Activated CD4-positive, alpha-beta T cell treated with anti-CD3 and anti-CD28 coated beads for 24 hours (primary cell): ENCODE measurements at places on chromosomes 11 and 22.
A peak's percentile ranks its signal among the peaks of the same experiment; 100 is the strongest.

- peak; percentile 5 for DNase-seq
Measured at GRCh38 chr11:68904248-68904847, 657 bp downstream of the IGHMBP2 start.

- DNase-seq: no peak
Measured at GRCh38 chr11:104619751-104620150, 278.5 kb downstream of the CASP12 start.

GRCh38 chr11:73283276-73284000, 11.3 kb downstream of the P2RY6 start:
- no peak for DNase-seq

DNA sequence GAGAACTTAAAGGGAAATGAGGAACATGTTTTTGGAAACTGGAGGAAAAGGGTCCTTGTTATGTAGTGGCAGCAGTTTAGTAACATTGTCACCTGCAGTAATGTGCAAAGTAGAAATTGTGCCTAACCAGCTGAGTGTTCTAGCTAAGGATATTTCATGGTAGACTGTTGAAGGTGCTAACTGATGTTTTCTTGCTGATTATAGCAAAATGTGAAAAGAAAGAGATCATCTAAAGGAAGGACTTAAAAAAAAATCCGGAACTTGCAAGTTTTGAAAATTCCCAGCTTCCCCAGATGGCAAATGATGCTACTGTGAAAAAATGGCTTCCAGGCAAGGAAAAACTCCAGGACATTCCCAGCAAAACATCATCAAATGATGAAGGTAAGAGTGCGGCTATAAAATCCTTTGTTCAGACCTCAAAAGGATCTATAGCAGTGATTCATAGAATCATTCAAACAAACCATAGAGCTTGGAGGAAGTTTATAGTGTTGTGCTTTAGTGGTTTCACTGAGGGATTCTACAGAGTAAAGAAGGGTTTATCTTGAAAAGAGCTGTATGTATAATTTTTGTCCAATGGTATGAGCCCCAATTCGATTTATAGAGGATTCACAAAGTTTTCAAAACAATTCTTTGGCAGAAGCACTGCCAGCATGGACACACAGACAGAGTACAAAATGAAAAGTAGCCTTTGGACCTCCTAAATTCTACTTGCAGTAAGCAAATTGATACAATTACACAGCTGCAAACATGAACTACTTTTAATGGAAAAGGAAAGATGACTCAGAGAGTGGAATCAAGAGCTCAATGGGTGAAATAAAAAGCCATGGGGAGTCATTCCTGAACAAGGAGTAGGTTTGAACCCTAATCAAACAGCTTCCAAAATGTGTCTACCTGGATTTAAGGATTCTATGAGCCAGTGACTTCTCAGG, 4.3 kb upstream of the TRIM44 start:
- no peak for DNase-seq

DNA sequence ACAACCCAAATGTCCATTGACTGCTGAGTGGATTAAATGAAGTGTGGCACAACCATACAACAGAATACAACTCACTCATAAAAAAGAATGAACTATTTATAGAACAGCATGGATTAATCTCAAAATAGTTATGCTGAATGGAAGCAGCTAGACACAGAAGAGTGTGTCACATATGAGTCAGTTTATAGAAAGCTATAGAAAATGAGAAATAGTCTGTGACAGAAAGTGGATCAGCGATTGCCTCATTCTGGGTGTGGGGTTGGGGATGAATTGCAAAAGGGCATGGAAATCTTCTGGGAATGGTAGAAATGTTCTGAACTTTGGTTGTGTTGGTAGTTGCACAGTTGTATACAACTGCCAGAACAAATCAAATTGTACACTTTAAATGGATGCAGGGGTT, 37.4 kb downstream of the PRR5L start:
- no peak for DNase-seq

DNA sequence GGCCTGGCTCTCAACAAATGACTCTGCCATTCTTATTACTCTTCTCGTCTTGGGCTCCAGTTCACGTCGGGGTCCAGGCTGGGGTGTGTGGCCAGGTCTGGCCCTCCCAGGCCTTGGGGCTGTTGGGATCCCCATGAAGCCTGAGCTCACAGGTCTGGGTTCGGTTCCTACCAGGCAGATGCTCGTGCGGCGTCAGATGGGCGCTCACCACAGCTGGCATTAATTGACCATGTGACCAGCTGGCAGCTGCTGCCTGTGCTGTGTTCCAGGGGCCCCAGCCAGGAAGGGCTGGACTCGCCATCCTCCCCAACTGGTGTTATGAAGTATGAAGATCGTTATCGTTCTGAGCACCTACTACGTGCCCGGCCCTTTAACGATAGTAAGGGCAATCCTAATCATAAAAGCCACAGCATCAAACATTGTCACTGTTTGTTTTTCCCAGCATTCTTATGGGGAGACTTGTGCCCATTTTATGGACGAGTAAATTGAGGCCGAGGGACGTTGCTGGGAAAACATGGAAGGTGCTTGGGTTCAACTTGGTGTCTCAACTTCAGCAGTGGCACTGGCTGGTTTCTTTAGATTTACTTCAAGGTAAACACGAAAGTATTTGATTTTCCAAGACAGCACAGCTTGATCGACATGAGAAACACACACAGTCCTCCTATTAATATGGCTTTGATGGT, 26.8 kb upstream of the CACNG2 start:
- no peak for DNase-seq

GRCh38 chr11:125950696-125951651, 5.1 kb downstream of the VSIG10L2 start:
- DNase-seq: no peak

DNA sequence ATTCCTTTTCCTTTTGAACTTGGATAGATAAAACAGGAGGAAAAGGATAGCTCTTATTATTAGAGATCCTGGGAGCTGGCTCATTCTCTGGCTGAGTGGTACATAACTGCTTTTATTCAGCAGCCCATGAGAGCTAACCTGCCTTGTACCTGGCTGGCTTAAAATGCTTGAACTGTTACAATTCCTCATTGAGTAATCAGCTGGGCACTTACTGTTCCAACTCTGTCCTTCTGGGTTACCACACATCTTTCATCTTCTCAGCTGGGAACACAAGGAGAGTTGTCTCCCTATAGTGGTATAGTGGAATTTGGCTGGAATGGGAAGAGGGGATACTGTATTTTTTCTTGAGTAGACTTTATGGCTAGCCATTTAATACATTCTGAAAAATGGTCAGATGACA, 39.8 kb upstream of the SPTBN2 start:
- DNase-seq: no peak

DNA sequence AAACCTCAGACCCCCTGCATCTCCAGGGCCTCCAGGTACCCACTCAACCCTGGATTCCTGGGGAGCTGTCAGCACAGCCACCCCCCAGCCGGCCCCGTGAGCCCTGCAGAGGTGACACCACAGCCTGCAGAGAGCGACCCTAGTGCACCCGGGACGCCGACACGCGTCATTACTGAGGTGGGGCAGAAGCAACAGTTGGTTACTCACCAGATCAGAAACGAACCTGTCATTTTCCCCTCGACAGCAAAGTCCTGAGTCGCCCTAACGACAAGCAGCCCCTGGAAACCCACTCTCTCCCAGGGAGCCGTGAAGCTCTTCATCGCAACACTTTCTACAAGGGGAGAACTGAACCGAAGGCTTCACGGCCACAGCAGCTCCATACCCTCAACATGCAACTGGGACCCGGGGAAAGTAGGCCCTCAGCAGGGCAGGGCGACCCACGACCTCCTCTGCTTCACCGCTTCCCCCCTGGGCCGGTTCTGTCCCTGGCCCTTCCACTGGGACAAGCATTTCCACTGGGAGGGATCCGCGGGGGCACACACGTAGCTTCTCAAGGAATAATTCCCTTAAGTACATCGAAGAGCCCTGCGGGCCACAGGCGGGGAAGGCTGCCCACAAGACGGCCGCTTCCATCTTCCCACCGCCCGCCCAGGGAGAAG, 1.6 kb downstream of the BRD1 start:
- peak; percentile 52 for DNase-seq

- DNase-seq: no peak
Measured at GRCh38 chr11:2788168-2789071, 88.6 kb upstream of the KCNQ1OT1 start.

GRCh38 chr11:33867996-33868646, 23.8 kb downstream of the LMO2 start:
- no peak for DNase-seq

- DNase-seq: no peak
Measured at GRCh38 chr22:45212306-45212709, 28.4 kb downstream of the KIAA0930 start.

- DNase-seq: no peak
Measured at GRCh38 chr11:85718991-85719807, 33.2 kb upstream of the CCDC89 start.

DNA sequence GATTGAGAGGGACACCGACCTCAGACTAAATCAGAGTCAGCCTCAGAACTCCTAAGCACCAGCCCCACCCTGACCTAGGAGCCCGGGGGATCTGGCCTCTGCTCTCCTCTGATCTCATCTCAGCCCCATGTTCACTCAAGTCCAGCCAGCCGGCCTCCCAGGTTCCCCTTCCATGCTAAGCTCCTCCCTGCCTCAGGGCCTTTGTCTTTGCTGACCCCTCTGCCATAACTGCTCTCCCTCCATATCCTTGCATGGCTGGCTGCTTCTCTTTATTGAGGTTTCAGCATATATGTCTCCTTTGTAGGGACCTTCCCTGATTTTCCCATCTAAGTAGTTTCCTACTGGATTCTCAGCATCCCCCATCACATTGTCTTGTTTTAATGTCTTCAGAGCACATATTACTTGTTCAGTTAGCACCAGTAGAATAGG, 780 bp upstream of the SLC15A3 start:
- no peak for DNase-seq

GRCh38 chr11:11414996-11415395, 61.9 kb upstream of the CSNK2A3 start:
- DNase-seq: no peak

DNA sequence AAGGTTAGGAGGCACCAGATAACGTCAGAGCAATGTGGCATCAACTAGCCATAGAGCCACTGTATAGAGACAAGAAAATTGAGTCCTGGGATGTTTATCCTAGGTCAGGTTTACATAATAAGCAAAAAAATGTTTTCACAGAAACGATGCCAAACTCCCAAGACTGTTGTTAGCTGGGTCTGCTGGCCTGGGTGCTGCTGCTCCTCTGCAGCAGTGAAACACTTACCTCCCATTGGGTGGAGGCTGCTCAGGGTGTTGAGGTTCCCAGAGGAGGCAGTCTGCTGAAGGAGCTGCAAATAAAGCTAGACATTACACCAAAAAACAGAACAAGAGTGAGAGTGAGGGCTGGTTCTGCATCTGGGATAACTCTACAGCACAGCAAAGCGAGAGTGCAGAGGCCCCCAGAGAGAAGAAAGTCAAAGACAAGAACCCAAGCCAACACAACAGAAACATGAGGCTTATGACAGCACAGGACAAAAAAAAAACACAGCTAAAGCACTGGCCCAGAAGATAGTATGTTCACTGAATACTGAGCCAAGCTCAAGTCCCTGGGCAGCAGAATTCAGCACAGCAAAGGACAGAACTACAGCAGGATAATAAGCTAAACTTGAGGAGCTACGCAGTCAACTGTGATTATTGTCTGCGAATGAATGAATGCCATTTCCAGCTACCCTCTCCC, 29.9 kb upstream of the RAPSN start:
- DNase-seq: no peak

- DNase-seq: peak; percentile 62
Measured at GRCh38 chr11:10293423-10294289, at the start of gene SBF2. TSS of gene SBF2 (minus strand) at chr11:10294219. CDS start at chr11:10294069, 150 bp downstream.

DNA sequence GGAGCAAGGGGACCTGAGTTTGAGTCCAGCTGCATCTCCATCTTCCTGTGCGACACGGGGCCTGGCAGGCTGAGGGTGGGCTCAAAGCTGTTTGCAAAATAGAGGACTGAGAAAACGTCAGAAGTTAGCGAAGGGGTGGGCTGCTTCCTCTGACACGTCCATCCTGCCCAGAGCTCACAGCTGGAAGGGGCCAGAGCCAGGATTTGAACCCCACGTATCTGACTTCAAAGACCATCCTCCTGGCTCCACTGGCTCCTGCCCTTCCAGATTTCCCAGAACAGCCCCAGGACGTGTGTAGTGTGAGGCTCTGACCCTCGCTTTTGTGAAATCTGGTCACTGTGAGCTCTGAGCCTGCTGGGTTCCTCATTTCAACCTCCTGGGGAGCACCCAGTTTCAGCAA, 56.3 kb downstream of the CD82 start:
- no peak for DNase-seq
